ENCODE measurements at places on chromosomes 12 and 14.
A peak's percentile ranks its signal among the peaks of the same experiment; 100 is the strongest.

GRCh38 chr12:125804660-125805059, 739.4 kb downstream of the AACS start:
- no peak for DNase-seq

GRCh38 chr12:126627596-126627995, 1562.4 kb downstream of the AACS start:
- DNase-seq, result no peak

DNA sequence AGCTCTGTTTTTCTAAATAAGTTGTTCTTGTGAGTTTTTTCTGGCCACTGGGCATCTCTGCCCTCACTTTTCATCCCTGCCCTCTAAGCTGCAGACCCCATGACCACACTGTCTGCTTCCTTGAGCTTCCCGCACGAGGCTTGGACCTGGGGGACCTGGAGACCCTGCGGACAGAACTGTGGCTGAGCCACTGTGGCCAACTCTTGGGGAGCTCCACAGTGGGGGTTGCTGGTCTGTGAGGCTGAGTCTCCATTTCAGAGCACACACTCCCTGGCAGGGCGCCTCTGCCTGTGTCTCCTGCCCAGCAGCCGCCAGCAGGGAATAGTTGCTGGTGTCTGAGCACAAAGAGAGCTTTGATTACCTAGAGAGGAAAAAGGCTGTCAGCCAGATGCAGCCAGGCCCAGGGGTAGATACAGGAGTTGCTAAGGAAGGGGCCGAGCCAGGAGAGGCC, 13.1 kb upstream of the RIN3 start:
- no peak for DNase-seq

- DNase-seq, result no peak
Measured at GRCh38 chr12:53413485-53414204, 10.0 kb upstream of the AMHR2 start.

DNA sequence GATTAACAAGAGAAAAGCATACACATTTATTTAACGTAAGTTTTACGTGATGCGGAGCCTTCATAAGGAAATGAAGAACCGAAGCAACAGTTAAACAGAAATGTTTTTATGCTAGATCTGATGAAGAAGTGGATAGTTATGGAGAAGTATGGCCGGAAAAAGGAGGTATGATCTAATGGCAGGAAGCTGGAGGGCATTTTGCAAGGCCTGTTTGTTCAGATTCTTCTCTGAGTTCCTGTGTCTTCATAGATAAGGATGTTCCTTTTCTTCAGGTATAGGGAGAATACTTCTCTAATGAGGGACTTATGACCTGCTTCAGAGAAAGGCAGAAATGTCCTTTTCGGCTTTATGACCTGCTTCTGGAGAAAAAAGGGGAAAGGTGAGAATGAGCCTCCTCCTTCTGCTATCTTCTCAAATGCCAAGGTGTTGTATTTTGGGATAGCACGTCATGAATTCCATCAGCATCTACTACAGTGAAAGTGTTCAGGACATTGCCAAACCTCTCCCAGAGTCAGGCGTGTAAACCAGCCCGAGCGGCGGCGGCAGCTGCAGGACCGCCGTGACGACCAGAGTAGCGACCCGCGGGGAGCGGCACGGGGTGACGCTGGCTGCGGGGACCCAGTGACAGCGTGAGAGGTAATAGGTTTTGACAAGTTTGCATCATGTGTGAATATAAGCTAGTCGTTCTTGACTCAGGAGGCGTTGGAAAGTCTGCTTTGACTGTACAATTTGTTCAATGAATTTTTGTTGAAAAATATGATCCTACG, 33.7 kb upstream of the SGPP1 start:
- peak; percentile 73 for DNase-seq

DNA sequence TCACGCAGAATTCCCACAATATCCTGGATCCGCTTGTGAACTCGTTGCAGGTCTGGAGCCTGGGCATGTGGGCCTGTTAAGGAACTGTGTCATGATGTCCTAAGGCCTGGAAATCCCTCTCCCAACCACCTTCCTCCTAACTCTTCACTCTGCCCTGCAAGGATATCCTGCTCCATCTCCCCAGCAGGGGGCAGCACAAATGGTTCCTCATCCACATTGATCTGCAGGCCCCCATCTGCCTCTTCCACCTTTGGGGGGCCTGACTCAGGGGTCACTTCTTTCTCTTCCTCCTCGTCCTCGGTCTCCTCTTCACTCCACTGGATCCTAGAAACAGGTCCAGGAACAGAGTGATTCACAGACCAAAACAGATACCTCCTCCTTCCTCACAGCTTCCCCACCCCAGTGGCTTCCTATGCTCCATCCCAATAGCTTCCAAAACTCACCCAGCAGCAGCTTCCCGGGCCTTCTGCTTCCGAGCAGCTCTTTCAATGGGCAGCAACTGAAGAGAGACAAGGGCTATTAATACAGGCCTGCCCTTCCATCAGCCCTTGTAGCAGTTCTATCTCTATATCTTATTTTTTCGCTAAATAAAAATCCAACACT, 4.5 kb downstream of the NOP2 start:
- DNase-seq, result peak; percentile 69

- DNase-seq, result no peak
Measured at GRCh38 chr12:1799051-1799881, 21.1 kb upstream of the LRTM2 start.

DNA sequence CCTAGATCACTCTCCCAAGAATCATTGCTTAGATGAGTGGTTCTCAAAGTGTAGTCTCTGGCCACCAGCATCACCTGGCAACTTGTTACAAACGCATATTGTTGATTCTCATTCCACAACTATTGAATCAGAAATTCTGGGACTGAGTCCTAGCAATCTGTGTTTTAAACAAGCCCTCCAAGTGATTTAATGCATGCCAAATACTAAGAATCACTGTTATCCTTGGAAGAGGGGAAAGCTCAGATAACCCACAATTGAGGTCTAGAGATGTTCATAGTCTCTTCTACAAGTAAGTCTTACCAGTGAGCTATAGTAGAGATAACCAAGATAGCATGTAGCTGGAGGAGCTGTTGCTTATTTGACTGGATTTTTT, 666.6 kb downstream of the DIO2 start:
- DNase-seq, result no peak

DNA sequence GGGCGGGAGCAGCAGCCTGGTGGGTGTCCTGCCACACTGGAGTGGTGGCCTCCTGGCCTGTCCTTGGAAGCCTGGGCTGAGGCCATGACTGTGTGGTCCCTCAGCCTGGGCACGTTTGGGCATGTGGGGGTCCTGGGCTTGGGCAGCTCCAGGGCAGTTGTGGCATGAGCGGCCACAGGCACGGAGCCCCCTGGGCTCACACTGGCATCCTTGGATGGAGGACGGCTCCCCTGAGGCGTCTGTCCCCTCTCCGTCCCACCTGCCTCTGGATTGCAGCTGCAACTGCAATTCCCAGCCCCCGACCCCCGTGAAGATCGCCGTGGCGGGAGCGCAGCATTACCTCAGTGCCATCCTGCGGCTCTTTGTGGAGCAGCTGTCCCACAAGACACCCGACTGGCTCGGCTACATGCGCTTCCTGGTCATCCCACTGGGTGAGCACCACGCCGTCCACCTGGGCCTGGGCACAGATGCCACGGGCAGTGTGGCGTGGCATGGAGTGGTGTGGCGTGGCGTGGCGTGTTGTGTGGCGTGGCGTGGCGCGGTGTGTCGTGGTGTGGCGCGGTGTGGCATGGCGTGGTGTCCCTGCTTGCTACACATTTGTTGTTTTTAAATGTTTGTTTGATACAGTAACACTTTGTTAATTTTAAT, 15.1 kb upstream of the TEX22 start:
- no peak for DNase-seq

DNA sequence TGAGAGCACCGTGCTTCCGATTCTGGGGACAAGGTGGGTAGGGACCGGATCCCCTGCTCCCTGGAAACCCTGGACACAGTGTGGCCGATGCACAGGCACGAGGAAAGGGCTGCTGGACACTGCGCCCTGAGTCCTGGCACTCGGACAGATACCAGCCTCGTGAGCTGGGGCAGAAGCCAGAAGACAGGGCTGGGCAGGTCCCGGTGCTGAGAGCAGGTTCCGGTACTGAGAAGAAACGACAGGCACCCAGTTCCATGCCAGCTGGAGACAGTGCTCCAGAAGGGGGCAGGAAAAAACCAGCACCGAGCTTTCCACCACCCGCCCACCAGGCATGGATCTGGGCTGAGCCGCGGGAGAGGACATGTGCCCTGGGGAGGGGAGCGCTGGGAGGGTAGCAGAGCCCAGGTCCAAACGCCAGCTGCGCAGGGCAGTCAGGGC, 6.5 kb downstream of the XRCC3 start:
- DNase-seq, result no peak

DNA sequence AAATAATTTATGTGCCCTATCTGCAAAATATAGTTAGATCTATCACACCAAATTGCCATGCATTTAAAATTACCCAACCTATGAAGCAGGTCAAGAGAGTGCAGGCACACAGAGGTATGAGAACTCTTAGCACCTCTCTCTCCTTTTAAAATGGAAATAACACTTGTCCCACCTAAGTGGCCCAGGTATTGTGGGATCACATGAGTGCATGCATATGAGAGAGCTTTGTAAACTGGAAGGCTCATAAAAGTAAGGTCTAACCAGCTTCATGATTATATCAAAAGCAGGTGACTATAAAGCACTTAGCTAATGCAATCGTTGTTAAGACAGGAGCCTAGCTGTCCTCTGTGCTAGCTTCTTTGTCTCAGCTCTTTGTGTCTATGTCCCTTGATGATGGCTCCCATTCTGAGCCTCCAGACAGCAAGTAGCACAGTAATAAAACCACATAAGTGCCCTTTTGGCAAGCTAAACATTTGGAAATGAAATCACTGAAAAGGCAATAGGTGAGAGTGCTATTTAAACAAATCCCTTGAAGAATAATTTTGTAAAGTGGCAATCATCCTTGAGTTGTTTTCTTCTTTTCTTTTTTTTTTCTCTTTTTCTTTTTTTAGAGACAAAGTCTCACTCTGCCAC, 219.0 kb downstream of the NTF3 start:
- DNase-seq, result no peak

DNA sequence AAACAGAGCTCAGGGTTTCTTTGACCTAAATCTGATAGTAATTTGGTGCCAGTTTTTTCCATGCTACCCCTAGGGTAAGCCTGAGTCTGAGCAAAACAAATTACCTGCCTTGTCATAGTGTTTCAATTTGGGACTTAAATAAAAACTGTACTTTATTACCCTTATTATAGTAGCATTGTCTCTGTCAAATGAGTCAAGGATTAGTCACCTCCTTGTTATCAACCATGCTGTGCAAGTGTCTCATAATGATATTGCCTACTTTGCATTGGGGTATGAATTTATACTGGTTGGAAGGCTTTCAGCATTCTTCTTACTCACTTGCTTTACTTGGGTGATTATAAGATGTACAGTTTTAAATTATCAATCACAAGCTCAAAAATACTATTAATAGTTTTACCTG, 380.0 kb downstream of the LRFN5 start:
- DNase-seq, result no peak

GRCh38 chr14:34052658-34053014, 101.8 kb upstream of the EGLN3 start:
- DNase-seq, result no peak

GRCh38 chr12:2749580-2749979, 45.2 kb upstream of the FKBP4 start:
- DNase-seq, result no peak

GRCh38 chr14:100590726-100591452, 3.7 kb upstream of the BEGAIN start:
- DNase-seq, result no peak

- DNase-seq, result peak; percentile 66
Measured at GRCh38 chr14:99821519-99822508, 28.6 kb downstream of the EML1 start.

DNA sequence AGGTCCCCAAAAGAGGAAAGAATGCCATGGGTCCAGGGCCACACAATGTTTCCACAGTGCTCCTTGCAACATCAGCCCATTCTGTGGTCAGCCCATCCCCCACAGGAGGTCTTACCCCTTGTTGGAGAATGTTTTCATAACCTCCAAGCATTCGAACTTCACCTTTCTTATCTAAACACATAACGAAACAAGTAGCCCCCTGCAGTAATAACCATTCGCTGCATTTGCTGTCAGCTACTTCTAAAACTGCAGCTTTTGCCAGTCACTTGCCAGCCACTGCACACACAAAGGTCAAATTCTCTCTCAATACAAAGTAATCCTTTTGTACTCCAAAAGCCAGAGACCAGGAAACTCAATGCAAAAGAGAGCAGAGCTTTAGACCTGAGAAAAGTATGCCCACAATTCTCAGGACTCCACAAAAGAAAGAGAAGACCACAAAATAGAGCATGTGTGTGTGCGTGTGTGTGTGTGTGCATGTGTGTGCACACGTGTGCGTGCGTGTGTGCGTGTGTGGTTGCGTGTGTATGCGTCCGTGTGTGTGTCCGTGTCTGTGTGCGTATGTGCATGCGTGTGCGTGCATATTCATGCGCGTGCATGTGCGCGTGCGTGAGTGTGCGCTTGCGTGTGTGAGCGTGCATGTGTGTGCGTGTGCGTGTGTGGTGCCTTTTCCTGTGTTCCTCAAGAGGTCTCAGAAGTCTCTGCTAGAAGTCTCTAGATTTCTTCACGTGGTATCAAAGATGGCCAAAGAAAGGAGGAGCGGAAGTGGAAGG, 31.7 kb upstream of the NINJ2 start:
- DNase-seq, result peak; percentile 28

DNA sequence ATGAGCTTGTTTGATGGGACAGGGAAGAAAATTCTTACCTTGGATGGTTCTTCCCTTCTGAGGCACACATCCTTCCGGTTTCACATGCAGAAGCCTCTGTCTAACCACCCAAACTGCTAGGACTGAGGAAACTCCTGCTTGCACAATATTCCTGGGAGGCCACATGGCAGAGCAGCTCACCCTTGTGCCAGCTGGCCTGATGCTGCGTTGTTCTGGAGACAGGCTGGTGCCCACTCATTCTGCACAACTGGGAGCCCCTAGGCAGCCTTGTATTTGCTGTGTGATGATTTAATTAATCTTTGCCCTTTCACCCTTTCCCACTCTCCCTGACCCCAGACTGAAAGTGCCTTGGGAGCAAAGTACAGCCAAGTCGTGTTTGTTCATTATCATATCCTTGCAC, 130.8 kb downstream of the RTN1 start:
- DNase-seq, result no peak

DNA sequence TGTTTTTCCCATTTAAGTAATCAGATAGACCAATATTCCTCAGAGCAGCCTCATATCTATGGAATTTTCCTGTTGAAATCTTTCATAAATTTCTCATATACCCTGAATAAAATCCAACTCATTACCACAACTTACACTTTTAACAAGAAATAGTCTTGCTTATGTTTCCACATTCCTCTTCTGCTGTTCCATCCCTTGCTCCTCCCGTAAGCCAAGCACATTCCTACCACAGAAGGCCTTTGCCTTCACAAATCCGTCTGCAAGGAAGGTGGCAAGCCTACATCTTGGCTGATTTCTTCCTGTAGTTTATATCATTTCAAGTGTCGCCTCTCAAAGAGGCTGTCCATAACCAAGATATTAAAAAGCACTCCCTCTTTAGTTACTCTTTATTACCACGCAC, 127.7 kb downstream of the C12orf50 start:
- DNase-seq, result no peak

DNA sequence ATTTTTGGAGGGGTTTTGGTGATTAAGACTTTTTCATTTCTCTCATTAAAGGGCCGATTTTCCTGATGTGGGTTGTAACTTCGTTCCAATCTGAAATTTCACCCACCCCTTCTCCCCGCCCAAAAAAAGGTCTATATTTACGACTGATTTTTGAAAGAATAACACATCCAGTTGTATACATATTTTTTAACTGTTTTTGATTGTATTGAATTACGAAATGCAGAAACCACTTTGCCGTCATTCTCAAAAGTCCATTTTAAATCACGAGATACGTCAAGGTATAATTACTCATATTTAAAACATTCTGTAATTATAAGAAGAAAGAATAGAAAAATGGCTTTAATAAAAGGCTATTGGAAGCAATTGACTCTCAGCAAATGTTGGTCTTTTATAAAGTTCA, 520.7 kb downstream of the MED13L start:
- no peak for DNase-seq
